ENCODE measurements at places on chromosomes 5 and 9. TPM values are rescaled to one million over a fixed set of nuclear protein-coding genes. Genes with fewer than 3 reads are reported as not detected.

DNA sequence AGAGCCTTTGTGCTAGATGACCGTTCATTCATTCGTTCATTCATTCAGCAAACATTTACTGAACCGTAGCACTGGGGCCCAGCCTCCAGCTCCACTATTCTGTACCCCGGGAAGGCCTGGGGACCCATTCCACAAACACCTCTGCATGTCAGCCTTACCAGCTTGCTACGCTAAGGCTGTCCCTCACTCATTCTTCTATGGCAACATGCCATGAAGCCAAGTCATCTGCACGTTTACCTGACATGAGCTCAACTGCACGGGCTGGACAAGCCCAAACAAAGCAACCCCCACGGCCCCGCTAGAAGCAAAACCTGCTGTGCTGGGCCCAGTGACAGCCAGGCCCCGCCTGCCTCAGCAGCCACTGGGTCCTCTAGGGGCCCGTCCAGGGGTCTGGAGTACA lies 6.0 kb downstream of the CEL start:
- H3K4me1 ChIP-seq: no peaks in the 10 kb centered on the region
- no peak for DNase-seq

GRCh38 chr9:33153666-33154065 lies 13.5 kb downstream of the B4GALT1 start:
- H3K4me1 ChIP-seq: peaks cover 4% of the 10 kb centered on the region
- H3K36me3 ChIP-seq: no peaks in the 10 kb centered on the region
- DNase-seq: no peak
- no peak overlapping the region for H3K4me3 ChIP-seq

DNA sequence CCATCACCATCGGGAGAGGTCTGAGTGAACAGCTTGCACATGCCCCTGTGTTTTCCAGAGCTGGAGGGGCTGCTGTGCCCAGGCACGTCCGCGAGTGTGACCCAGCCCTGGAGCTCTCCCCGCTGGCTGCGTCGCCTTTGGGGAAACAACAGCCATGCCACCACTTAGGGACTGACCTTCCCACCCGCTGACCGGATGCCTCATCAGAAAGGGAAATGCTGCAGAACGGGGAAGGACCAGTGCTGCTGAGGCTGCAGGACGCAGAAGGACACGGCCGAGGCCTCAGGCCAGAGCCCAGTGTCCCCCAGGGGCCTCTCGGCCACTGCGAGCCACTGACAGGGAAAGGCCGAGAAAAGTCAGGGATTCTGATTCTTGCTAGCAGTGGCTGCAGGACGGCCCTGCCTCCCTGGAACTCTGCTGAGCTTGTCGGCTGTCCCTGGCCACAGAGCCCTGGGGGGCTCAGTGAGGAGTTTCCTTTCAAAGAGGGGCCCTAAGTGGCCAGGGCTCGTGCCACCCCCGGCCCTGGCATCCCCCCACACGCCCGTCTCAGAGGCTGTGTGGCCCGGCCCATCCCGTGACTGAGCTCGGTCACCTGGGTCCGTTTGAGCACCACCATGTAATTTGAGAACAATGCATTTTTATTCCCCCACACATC lies 130.8 kb downstream of the ZNF354C start:
- no peak overlapping the region for H3K27ac ChIP-seq
- peaks cover 70% of the 10 kb centered on the region for H3K27me3 ChIP-seq
- no peaks in the 10 kb centered on the region for H3K4me1 ChIP-seq
- DNase-seq: no peak
- H3K4me3 ChIP-seq: no peak overlapping the region

- no peak overlapping the region for H3K4me3 ChIP-seq
- H3K4me1 ChIP-seq: no peaks in the 10 kb centered on the region
- H3K36me3 ChIP-seq: no peaks in the 10 kb centered on the region
- no peak for DNase-seq
- H3K27me3 ChIP-seq: no peaks in the 10 kb centered on the region
Observed at GRCh38 chr5:91174396-91174795, 208.7 kb downstream of the ARRDC3 start.

DNA sequence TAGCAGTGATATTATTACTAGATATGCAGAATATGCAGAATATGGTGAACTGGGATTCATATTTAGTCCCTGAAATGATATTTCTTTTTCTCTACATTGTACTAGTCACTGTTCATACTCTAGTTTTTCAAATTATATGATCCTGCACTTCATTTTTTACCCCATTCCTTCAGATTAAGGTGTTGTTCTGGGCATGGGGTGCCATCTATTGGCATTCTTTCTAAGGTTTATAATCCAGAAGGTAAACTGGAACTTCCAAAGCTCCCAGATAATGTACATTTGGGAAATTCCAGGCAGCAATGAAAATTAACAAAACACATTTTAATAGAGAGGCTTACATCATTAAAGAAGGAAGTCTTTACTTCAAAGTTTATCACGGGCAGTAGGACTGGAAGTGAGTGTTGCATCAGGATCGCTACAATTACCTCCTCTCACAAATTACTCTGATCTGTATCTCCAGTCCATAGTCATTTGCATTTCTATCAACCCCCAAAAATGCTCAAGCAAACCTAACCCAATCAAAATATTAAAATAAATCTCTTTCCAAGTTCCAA lies 12.5 kb downstream of the RFX3 start:
- H3K4me1 ChIP-seq: peaks cover 13% of the 10 kb centered on the region
- no peak for DNase-seq
- H3K27me3 ChIP-seq: no peaks in the 10 kb centered on the region
- H3K4me3 ChIP-seq: no peak overlapping the region
- no peaks in the 10 kb centered on the region for H3K36me3 ChIP-seq

- H3K4me3 ChIP-seq: no peak overlapping the region
- no peaks in the 10 kb centered on the region for H3K27me3 ChIP-seq
- DNase-seq: peak; percentile 73
- H3K27ac ChIP-seq: no peak overlapping the region
- H3K4me1 ChIP-seq: peaks cover 11% of the 10 kb centered on the region
Observed at GRCh38 chr5:135426102-135427082, 20.8 kb downstream of the DCANP1 start.

RNF224 gene
- not detected for total RNA-seq

LCN9 gene
- not detected for total RNA-seq

- peaks cover 43% of the 10 kb centered on the region for H3K36me3 ChIP-seq
- H3K4me1 ChIP-seq: peaks cover 26% of the 10 kb centered on the region
- DNase-seq: no peak
- peak overlapping the region; percentile 89 for H3K27ac ChIP-seq
- H3K27me3 ChIP-seq: no peaks in the 10 kb centered on the region
Observed at GRCh38 chr9:128689293-128689774, 312 bp downstream of the SET start.

ANKRD20A1 gene
- total RNA-seq: 1.8 TPM

DNA sequence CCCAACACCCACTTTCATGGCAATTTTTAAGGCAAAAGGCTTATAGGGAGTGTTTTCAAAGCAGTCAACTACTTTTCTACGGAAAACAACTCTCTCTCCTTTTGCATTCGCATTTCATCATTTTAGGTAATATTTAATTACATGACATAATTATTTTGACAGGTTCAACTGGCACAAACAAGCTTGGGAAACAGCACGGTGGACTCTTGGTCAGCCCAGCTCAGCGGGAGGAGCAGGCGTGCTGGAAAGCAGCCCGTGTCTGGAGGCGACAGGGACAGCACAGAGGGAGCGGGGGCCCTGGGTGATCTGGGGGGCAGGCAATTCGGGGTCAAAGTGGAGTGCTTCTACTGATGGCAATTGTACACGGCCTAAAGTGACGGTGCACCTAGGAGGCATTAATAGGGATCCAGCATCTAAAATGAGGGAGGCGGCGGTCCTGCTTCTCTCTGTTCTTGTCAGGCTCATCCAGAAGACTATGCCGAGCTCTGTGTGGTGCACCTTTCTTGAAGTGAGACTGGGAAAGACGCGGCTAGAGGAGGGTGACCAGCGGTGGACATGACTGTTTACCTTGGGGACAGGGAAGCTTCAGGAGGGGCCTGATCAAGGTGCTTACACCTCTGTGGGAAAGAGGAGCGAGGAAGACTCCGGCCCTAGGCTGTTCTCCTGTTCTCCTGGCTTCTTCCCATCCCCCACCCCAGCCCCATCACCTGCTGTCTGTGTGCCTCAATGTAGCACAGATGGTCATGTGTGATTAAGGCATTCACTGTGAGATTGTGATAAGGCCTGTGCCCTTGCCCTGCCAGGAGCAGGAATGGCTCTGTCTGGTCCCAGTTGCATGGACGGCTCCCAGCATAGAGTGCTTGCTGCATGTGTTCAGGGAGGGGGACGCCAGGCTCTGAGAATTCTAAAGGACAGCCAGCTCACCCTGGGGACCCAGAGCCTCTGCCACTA lies 3.4 kb downstream of the MYMK start:
- no peak overlapping the region for H3K27ac ChIP-seq
- H3K27me3 ChIP-seq: peaks cover 91% of the 10 kb centered on the region
- no peak for DNase-seq
- H3K36me3 ChIP-seq: no peaks in the 10 kb centered on the region

DNA sequence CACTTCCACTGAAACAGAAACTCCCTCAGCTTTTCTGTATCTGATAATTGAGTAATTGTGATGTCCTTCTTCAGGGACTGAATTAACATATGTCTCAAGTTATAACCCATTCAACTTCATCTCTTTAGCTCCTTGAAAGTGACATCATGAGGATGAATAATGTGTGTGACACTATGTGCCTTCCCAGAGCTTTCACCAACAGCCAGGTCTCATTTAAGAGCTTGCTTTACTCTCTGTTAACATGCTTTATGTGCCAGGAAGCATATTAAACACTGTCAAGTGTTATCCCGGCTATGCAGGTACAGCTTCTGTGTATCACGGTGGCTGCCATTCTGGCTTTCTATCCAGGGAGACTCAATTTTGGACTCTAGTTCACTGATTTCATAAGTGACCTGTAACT lies 799.9 kb downstream of the CDH12 start:
- H3K36me3 ChIP-seq: no peaks in the 10 kb centered on the region
- no peaks in the 10 kb centered on the region for H3K4me1 ChIP-seq
- H3K27me3 ChIP-seq: no peaks in the 10 kb centered on the region
- DNase-seq: no peak
- H3K27ac ChIP-seq: no peak overlapping the region

GRCh38 chr5:78549043-78549442 lies 99.5 kb downstream of the LHFPL2 start:
- no peak for DNase-seq
- no peaks in the 10 kb centered on the region for H3K4me1 ChIP-seq
- no peak overlapping the region for H3K4me3 ChIP-seq
- H3K27me3 ChIP-seq: no peaks in the 10 kb centered on the region

DNA sequence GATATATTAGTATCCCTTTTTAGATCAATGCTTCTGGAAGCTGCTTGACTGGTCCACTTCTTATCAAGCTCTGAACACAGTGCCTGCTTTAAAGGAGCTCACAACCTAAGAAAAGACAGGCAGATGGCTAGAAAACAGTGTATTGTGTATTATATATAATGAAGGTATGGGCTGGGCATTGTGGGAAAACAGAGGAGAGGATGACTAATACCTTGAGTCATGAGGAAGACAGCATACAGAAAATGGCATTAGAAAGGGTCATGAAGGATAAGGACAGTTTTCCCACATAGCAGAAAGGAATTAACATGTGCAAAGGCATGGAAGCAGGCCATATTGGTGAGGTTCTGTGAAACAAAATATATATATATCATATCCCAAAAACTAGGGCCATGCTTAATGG lies 309.6 kb downstream of the MLLT3 start:
- H3K4me3 ChIP-seq: no peak overlapping the region
- H3K27me3 ChIP-seq: no peaks in the 10 kb centered on the region
- no peaks in the 10 kb centered on the region for H3K36me3 ChIP-seq
- no peaks in the 10 kb centered on the region for H3K4me1 ChIP-seq

GRCh38 chr9:115770521-115770920 lies 383.1 kb upstream of the PAPPA start:
- no peak for DNase-seq
- H3K4me3 ChIP-seq: no peak overlapping the region
- H3K36me3 ChIP-seq: no peaks in the 10 kb centered on the region
- no peaks in the 10 kb centered on the region for H3K27me3 ChIP-seq

- no peak overlapping the region for H3K4me3 ChIP-seq
- H3K36me3 ChIP-seq: no peaks in the 10 kb centered on the region
- no peak overlapping the region for H3K27ac ChIP-seq
Observed at GRCh38 chr5:4862500-4862899, 277.6 kb upstream of the ADAMTS16 start.

DNA sequence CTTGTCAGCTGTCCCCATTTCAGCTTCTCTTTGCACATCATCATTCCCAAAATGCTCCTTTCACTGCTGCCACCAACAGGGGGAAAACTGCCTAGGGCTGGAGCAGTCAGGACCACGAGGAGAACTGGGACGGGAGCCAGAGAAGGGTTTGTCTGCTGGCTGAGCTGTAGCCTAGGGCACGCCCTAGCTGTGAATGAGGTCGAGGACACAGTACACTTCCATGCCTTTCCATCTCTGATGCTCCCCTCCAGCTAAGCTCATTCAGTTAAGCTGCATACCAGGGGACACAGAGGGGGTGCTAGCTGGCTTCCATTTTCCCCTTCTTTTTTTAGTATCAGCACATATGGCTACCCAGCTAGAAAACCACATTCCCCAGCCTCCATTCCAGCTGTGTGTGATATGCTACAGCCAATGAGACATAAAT lies 64.7 kb downstream of the STK10 start:
- DNase-seq: peak; percentile 52
- no peaks in the 10 kb centered on the region for H3K27me3 ChIP-seq
- no peak overlapping the region for H3K4me3 ChIP-seq
- no peak overlapping the region for H3K27ac ChIP-seq
- H3K4me1 ChIP-seq: peaks cover 6% of the 10 kb centered on the region

DNA sequence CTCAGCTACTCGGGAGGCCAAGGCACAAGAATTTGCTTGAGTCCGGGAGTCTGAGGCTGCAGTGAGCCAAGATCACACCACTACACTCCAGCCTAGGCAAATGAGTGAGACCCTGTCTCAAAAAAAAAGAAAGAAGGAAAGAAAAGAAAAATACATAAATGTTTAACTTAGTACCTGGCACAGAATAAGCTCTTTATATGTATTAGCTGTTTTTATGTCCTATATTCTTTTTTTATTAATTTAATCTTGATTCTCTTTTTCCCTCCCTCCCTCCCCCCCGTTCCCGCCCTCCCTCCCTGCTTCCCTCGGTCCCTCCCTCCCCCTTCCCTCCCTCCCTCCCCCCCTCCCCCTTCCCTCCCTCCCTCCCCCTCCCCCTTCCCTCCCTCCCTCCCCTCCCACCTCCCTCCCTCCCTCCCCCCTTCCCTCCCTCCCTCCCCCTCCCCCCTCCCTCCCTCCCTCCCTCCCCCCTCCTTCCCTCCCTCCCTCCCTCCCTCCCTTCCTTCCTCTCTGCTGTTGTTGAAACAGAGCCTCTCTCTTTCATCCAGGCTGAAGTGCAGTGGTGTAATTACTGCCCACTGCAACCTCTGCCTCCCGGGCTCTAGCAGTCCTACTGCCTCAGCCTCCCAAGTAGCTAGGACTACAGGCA lies 135.8 kb upstream of the GRHPR start:
- H3K36me3 ChIP-seq: peaks cover 3% of the 10 kb centered on the region
- H3K4me3 ChIP-seq: no peak overlapping the region
- no peak for DNase-seq
- H3K4me1 ChIP-seq: no peaks in the 10 kb centered on the region

Measured in K562 (cell line).